ENCODE measurements at places on chromosomes 4 and X. TPM values are rescaled to one million over a fixed set of nuclear protein-coding genes. Genes with fewer than 3 reads are reported as not detected.

Gene MYOZ2
- 865 TPM for total RNA-seq

Gene SSX2B
- not detected for total RNA-seq

Gene FGF13
- total RNA-seq, result 0.83 TPM

Gene TMEM154
- total RNA-seq, result 8.0 TPM

Gene KLB
- 2.9 TPM for total RNA-seq

Data from heart left ventricle (tissue), 16 donors.